Stimulated activated CD4-positive, alpha-beta T cell treated with anti-CD3 and anti-CD28 coated beads, Interleukin-12 subunit alpha, Interleukin-12 subunit beta, amount 100 ng/mL, for 24 hours (primary cell): ENCODE measurements at places on chromosomes 2 and 18.

DNA sequence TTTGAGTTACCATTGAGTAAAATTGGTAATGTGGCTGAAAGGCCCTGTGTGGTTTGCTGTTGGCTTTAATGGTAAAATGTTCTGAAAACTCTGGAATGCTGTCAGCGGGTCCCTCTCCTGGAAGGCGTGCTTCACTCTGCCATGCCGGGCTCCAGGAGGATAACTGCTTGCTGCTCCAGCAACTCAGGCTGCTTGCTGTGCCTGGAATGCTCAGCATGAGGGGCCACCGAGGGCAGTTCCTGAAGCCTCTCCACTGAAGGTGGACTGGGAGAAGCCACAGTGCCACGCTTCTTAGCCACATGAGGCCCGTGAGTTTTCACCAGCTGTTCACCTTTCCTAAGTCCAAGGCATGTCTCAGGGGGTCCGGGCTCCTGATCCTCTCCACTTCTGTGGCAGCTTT, 90.4 kb upstream of the FAM110C start:
- no peak for DNase-seq

- DNase-seq: no peak
Measured at GRCh38 chr2:134289225-134289624, 35.4 kb downstream of the MGAT5 start.

GRCh38 chr18:73577365-73577764, 570.3 kb downstream of the FBXO15 start:
- DNase-seq: no peak

DNA sequence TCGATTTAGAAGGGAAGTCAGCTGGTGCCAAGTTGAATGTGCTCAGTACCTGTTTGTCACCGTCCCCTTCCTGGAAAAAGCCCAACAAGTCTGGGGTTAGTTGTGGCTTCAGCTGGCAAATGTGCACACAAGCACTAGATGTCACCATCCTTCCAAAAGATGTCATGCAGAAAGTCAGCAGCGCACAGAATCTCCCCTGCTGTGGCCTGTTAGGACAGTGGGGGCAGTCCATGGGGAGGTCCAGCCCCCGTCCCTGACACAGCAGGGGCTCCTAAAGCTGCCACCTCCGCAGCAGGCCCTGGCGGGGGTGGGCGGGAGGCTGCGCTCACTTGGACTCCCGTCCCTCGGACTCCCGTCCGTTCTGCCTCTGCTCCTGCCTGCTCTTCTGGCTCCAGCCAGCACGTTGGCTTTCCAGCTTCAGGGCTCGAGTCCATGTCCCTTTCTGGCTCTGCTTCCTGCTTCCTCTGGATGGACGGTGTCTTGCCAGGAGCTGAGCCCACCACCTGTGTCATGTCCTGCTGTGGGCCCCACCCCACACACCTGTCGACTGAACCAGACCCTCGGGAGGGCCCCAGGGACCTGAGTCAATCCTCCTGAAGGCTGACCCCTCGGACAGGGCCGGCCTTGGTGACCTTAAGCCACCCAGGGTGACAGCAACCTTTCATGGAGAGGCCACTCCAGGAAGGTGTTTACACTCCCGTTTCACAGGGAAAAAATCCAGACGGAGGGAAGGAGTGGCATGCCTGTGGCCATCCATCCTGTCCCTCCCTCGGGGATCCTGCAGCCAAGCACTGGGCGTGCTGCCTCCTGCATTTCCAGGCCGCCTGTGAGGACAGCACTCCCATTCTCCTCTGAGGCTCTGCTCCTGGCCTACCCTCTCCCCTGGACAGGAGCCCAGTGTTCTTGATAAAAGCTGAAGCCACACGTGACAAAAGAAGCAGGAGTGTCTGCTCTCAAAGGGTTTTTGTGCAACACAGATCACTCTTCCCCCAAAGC, 8.5 kb downstream of the RAB17 start:
- DNase-seq: peak; percentile 17

- no peak for DNase-seq
Measured at GRCh38 chr2:172861098-172861497, 125.5 kb downstream of the RAPGEF4 start.

DNA sequence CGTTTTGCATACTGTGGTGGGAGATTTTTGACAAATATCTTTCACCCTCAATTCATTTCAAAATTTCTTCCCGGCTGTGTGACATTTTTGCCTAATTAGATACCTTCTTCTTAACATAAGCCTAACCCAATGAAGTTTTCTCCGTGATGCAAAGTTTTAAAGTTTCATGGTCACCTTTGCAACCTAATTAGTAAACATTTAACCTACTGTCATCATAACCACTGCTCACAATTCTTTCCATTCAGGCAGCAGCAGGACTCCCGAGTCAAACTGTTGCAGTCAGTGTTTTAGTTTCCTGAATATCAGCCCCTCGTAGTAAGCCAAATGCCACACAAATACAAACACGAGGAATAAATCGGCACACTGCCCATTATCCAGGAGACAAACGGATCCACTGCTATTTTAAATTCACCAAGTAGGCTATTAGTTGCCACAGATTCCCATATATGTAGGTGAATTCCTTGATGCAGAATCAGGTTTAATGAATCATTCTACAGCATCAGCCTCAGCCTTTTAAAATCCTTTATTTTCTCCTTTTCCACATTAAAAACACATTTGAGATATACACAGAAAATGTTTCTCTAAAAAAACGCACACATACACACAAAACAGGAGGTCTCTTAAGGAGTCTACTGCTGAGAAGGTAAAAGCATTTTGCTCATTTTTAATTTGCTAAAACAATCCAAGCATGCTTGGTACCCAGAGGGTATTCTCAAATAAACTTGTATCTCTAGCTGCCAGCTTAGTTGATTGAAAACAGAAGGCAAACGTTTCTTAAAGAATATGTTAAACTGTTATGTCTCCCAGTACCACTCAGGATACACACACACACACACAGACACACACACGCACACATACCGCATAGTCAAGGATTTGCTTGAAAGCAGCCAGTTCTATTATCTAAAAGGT, 106.5 kb upstream of the KCTD1 start:
- no peak for DNase-seq

GRCh38 chr2:221085341-221085900, 486.7 kb downstream of the EPHA4 start:
- DNase-seq: no peak

GRCh38 chr2:23548143-23548769, 163.3 kb downstream of the KLHL29 start:
- DNase-seq: no peak
